ENCODE measurements at places on chromosomes 12 and 14. TPM values are rescaled to one million over a fixed set of nuclear protein-coding genes. Genes with fewer than 3 reads are reported as not detected.
A peak's percentile ranks its signal among the peaks of the same experiment; 100 is the strongest.

RAD51AP1 gene
- 16.3 TPM for total RNA-seq

C12orf56 gene
- total RNA-seq: 0.45 TPM

DNA sequence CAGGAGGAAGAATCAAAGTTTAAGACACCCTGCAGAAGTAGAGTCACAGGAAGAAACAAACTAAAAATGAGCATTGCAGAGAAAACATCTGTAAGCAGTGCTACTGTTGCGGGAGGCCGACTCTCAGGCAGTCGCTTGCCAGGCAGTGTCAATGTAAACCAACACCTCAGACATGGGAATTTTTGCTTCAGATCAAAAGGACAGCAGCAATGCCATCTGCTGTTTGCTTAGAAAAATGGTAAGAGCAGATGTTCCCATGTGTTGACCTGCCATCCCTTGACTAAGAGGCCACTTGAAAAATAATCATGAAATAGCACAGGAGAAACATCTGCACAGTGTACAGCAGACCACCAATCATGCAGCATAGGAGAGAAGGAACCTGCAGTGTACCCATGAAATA lies 196.6 kb downstream of the SLC25A21 start:
- DNase-seq: no peak

DNA sequence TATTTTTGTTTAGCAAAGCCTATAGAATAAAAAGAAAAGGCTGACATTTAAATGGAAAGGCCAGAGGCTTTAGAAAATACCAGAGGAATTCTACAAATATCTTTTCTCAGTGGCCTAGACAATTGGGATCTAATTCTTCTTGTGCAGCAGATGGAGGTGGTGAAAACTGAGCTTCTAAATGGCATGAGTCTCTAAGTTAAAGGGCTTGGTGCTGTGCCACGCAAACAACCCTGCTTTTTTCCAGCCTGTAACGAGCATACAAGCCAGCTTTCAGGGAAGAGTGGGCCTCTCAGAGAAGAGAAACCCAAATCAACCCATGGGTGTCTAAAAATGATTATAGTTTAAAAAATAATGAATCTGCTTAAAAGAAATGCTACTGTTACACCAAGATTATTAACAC lies 237.9 kb upstream of the NAV3 start:
- no peak for DNase-seq

DNA sequence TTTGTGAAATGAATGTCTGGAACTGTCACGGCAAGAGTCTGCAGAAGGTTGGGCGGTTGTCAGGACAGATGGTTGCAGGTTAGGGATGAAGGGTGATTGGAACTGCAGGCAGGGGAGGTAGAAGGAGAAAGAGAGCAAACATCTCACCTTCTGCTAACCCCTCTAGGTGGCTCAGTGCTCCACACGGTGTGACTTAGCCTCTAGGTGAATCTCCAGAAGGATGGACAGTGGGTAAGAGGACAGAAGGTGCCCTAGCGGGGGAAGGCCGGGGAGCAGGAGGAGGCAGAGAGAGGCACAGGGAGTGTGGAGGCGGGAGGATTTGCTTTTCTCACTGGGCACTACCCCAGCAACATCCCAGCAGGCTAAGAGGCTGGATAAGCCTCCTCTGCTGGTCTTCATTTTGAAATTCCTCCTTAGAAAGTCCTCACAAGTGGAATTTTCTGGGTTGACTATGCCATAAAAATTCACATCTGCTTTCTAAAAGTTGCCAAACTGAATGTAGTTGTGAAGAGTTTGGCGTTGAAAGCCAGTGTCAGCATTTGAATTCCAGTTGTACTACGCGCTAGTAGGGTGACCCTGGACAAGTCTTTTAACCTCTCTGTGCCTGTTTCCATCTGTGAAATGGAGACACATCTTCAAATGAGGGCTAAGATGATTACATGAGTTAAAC lies 10.7 kb upstream of the GPR68 start:
- no peak for DNase-seq

DNA sequence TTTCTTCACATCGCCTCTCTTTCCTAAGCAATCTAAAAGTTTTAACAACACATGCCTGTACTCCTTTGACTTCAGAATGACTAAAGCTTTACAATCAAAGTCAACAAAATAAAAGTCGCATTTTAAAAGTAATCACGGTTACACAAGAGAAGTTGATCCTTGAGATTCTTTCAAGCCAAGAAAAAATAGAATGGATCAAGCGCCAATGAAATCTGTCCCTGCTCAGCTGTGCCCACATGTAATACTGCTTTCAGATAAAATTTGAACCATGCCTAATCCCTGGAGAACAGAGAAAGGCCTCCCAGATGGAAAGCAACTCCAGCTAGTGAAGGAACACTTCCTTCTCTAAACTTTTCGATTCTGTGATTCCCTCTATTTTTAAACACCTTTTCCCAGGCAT lies 113.1 kb downstream of the FBXL14 start:
- no peak for DNase-seq

GRCh38 chr12:111122458-111122878 lies 202.1 kb upstream of the MYL2 start:
- no peak for DNase-seq

DNA sequence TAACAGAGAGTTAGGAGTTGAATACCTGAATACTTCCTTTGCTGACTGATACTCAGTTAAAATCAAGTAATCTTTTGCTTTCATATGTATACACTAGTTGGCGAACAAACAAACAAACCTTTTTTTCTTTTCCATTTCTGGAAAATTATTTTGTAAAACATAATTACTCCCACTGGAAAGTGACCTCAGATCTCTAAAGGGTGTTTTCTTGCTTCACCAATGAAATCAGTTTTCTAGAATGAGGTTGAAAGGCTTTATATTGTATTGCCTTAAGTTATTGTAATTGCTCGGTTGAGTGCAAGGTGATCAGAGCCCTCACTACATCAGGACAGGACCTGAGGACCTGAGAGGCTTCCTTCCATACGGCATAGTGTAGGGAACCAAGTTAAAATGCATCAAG lies at the start of gene OR4K1:
OR4K1 (plus strand) TSS at position 301 of the 400 bp plus-strand sequence. CDS start 4,750 bp downstream, outside the sequence.
- DNase-seq: no peak

DNA sequence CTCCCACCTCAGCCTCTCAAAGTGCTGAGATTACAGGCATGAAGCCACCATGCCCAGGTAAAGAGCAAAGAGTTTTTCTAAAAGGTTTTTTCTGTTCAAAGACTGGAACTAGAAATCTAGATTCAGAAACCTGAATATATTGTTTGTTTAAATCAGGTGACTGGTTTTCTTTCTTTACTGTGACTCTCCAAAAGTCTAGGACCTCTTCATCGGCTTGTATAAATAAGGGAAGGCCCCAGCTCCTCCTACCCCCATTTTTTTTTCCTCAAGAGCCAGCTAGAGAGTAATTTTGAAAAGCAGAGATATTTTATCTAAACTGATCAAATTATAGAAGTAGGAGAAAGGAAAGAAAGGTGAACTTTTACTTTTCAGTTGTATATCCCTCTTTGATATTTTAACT lies 48.0 kb downstream of the TMEM116 start:
- DNase-seq: no peak

DNA sequence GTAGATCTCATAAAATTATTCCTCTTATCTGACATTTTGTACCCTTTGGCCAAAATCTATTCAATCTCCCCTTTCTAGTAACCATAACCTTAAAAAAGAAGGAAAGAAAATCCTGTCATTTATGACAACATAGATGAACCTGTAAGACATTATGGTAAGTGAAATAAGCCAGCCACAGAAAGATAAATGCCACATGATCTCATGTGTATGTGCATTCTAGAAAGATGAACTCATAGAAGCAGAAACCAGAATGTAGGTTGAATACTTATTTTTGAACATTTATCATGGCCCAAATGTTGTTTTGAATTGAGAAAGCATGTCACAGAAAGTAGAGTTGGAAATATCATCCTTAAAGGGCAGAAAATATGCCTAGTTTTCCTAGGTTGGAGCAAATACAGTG lies 1053.6 kb downstream of the SLC6A15 start:
- no peak for DNase-seq

DNA sequence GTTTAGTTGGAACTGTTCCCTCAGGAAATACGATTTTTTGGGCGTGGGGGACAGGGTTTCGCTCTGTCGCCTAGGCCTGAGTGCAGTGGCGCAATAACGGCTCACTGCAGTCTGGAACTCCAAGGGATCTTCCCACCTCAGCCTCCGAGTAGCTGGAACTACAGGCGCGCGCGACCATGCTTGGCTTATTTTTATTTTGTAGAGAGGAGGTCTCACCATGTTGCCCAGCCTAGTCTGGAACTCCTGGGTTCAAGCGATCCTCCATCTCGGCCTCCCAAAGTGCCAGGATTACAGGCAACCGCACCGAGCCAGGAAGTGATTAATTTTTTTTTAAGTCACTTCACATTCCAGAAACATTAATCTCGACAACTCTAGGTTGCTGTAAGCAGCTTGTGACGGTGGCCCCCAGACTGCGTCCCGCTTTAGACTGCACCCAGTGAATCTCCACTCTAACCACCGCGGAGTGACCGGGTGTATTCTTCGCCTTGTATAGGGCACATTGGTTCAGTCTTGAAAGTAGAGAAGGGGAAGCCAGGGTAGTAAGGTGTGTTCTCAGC lies 830 bp upstream of the MIS18BP1 start:
- no peak for DNase-seq

DNA sequence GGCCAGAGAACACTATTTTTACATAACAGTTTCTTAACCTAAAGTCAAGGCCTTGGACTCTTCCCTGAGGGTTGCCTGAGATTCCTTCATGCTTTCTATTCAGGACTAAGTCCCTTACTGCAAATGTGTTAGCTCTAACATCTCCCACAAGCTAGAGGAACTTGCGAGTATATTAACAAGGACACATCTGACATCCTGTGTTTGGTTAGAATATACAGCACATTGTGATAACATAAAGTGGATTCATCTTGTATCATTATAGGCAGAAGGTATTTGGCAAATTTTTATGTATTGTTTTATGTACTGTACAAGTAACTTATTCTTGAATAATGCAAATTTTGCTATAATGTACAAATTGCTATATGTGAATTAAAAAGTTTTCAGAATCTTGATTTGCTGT lies 45.5 kb downstream of the SH2B3 start:
- no peak for DNase-seq

DNA sequence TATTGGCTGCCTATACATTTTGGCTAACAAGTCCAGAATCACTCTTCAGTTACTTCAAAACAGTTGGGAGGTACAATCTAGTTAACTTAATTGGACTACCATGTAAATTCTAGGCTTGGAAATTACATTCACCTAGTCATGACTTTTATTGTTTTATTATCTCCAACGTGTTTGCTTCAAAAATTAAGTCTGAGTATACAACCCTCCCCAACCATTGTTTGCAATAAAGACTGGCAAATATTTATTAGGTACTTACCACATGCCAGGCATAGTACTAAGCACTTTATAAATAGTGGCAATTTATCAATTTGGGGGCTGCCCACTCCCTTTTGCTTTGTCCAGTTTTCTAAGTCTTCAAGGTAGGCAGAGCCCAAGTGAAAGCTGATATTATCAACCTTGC lies 30.3 kb downstream of the TXNDC16 start:
- no peak for DNase-seq

DNA sequence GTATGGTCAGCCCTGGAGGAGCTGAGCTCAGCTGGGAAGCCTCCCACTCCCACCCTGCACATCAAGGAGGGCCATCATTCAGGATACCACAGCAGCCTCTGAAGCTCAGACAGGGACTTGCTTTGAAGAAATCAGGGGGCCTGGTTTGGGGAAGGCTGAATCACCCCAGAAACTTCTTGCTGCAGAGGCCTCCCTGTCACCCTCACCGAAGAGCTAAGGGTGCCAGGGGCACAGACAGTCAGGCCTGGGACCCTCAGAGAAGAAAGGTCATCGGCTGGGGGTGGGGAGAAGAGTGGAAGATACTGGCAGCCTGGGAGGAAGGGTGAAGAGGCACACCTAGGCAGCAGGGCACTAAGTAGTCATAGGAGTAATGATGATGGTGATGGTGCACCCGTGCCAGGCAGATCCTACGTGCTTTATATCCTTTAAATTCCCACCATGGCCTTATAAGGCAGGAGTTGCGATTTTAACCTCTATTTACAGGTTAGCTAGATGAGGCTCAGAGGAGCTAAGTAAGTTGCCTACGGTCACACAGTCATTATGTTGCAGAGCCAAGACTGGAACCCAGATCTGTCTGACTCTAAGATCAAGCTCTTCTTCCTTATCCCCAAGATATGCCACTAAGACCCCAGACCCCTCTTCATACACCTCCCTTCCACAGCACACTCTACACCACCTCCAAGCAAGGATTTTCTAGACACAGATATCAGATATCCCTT lies 28.5 kb upstream of the PNMA1 start:
- no peak for DNase-seq

DNA sequence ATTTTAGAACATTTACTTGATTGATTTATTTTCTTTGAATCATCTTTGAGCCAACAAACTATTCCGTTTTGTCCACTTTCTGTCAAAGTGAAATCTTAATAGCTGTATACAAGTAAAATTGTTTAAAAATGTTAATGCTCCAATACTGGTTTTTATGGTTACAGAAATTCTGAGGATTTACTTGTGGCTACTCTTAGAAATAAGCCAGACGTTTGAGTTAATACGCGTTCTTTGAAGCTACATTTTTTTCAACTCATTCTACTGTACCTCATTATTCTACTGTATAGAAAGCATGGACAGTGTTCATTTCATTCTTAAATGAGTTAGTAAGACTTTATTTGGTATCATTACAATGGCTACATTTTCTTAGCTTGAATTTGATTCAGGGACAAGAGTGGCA lies 996.2 kb upstream of the FLRT2 start:
- no peak for DNase-seq

- DNase-seq: peak; percentile 85
Observed at GRCh38 chr12:107317751-107318555, 224.6 kb upstream of the CRY1 start.

- no peak for DNase-seq
Observed at GRCh38 chr12:85530456-85530855, 250.4 kb downstream of the ALX1 start.
